ENCODE measurements at places on chromosomes 4 and X. TPM values are rescaled to one million over a fixed set of nuclear protein-coding genes. Genes with fewer than 3 reads are reported as not detected.
A peak's percentile ranks its signal among the peaks of the same experiment; 100 is the strongest.

The SSX2 gene
- total RNA-seq, result not detected

The IL2RG gene
- total RNA-seq, result 155 TPM

The FRAS1 gene
- total RNA-seq, result 0.66 TPM

The PFKFB1 gene
- 0.38 TPM for total RNA-seq

The ATP7A gene
- total RNA-seq, result 9.2 TPM

The SPARCL1 gene
- 1.1 TPM for total RNA-seq

The UGT2B15 gene
- 0.27 TPM for total RNA-seq

DNA sequence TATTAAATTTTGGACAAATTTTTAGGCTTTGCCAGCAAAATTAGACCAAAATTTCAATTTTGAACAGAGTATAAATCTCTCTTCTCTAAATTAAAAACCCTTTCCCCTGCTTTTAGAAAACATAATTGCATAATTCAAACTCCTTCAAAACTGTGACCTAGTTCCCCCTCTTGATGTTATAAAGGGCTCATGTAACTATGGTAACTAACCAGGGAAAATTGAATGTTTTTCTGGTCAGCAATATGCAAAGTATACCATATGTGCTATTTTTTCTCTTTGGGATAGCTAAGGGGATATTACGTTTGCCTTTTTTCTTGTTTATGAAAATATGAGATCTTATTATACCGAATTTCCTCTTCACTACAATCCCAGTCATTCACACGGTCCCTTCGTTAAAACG is 5.1 kb upstream of the ING2 start:
- DNase-seq, result no peak

DNA sequence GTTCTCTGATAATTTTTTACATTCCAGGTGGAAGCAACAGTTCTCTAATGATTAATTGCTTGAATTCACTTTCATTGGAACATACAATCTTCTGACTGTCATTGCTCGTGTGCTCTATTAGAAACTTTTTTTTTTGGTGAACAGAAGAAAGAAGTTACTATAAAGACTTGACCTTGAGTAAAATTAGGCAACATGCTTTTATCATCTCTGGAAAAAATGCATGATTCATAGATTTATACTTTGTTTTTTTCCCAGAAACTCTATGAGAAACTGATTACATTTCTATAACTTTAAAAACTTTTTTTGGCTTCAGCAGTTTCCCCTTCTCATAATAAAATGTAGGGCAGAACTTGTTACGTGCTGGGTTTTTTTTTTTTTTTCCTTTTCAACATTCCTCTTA is 167.6 kb downstream of the ARHGAP10 start:
- DNase-seq, result no peak

DNA sequence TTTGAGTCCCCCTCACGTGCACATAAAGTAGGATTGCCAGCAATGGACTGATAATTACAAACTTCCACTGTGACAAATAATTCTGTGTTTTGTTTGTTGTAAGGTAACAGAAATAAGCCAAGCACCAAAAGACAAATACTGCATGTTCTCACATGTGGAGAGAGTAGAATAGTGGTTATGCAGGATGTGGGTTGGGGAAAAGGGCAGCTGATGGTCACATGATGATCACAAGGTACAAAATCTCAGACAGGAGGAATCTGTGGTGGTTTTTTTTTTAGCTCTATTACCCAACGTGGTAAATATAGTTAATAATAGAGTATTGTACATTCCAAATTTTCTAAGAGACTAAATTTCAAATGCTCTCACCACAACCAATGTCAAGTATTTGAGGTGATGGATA is 182.3 kb downstream of the BANK1 start:
- no peak for DNase-seq

- no peak for DNase-seq
Measured at GRCh38 chrX:124804962-124805361, 458.6 kb downstream of the SH2D1A start.

GRCh38 chr4:148055844-148056243 is 324.0 kb downstream of the ARHGAP10 start:
- no peak for DNase-seq

- DNase-seq, result peak; percentile 24
Measured at GRCh38 chr4:170497112-170497511, 407.4 kb upstream of the AADAT start.

- DNase-seq, result no peak
Measured at GRCh38 chr4:101103381-101104142, 243.8 kb downstream of the PPP3CA start.

DNA sequence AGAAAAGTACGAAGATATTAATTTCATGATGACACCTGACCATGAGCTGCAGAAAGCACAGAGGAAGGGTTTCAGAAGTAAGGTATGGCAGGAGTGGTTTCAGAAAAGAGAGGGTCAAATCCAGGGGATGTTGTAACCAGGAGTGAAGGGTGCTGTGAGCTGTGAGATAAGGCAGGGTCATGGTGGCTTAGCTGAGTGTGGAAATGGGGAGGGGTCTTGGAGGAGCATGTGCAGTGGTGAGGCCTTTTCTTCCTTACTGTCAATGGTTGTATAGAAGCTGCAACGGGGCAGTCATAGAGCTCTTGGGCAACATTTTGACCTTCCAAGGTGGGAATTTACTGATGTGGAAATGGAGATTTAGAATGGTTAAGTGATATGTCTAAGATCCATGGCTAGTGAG is 2.5 kb downstream of the ANAPC4 start:
- DNase-seq, result no peak

DNA sequence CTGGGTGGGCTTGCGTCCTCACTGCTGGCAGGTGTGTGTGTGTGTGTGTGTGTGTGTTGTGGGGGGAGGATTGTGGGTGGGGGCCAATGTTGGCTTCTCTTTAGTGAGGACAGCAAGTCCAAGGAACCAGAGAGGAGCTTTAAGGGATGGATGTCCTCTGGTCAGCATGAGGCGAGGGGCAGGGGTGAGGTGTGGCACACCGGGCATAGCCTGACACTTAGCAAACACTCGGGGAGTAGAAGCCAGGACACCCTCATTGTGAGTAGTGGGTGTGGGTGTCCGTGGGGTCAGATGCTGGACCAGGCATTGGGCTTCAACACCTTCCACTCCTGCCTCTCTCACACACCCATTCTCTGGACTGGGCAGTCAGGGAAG is 2.8 kb downstream of the SORCS2 start:
- DNase-seq, result no peak

GRCh38 chrX:130566028-130566683 is 164.4 kb downstream of the RBMX2 start:
- DNase-seq, result no peak

DNA sequence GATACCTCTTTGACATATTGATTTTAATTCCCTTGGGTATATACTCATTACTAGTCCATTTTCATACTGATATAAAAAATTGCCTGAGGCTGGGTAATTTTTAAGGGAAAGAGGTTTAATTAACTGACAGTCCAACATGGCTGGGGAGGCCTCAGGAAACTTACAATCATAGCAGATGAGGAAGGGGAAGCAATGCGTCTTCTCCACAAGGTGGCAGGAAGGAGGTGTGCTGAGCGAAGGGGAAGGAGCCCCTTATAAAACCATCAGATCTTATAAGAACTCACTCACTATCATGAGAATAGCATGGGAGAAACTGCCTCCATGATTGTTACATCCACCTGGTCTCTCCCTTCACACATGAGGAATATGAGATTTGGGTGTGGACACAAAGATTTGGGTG is 42.4 kb downstream of the MSX1 start:
- no peak for DNase-seq

All from GM12878 (cell line).